ENCODE measurements at places on chromosomes 7 and 10.

DNA sequence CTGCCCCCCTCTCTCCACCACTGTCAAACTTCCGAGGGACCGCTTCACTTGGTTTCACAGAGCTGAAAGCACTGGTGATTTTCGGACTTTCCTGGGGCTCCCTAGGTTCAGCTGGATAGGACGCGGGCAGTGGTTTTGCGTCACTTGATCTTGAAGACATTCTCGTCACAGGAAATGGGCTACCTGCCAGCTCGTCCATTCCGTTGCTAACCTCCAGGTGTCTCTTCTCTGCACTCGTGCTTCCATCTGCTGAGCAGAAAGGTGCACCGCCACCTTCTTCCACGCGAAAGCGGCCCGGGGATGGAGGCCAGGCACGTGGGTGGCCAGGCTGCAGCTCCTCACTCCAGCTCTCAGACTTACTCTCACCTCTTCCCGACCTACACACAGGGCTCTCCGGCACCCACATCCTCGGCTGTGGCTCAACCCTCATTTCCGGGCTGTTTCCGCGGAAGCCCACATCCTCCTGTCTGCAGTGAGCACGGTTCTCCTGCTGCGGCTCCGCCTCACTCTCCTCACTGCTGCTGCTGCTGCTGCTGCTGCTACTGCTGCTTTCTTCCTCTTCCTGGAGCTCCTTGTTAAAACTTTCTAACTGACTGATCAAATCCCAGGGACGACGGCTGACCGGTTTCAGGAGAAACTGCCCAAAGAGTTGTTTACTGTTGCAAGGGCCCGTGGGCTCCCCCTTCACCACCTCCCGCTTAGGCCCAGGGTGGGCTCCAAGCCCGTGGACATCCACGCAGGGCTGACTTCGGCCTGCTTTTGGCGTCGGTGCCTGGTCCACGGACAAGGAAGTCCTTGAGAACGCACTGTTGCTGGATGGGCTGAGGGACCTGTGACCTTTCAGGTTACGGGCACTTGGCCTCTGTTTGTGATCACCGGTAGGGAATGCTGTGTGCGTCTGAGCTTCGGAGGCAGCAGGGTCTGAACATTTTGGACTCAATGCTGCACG, 32.1 kb downstream of the JCAD start:
- DNase-seq: no peak

- DNase-seq: peak; percentile 51
Measured at GRCh38 chr7:80859272-80859970, 59.4 kb downstream of the SEMA3C start.

DNA sequence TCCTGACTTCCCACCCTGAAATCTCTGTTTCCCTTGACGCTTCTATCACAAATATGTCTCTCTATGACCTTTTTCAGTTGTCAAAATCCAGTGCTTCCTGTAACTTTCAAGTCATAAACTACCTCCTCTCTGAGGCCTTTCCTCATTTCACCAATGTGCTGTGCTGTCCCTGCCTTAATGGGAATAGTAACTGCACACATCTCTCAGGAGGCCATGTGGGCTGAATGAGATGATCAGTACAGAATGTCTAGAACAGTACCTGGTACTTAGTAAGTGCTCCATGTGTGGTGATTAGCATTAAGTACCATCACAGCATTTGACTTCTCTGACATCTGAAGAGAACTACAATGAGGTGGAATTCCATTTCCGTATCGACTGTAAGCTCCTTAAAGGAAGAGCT, 588.5 kb downstream of the KCNMA1 start:
- no peak for DNase-seq

DNA sequence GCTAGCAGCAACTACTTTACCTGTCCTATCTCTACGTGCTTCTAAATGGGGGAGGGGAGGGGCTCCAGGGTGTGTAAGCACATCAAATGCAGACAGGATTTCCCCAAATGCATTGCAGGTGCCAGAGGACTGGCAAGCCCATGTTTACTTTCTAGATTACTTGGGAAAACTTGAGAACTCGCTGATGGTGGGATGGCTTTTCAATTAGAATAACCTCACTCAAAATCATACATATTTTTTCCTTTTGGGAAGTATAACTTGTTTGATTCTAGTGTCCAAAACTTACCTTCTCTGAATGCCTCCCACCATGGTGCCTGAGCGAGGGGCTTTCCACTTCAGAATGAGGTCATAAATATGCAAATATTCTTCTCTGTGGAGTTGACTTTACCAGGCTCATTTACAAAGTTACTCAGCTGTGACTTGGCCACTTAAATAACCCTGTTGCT, 191.3 kb upstream of the RHOBTB1 start:
- no peak for DNase-seq

GRCh38 chr10:32982293-32982709, 24.3 kb upstream of the ITGB1 start:
- DNase-seq: peak; percentile 92

DNA sequence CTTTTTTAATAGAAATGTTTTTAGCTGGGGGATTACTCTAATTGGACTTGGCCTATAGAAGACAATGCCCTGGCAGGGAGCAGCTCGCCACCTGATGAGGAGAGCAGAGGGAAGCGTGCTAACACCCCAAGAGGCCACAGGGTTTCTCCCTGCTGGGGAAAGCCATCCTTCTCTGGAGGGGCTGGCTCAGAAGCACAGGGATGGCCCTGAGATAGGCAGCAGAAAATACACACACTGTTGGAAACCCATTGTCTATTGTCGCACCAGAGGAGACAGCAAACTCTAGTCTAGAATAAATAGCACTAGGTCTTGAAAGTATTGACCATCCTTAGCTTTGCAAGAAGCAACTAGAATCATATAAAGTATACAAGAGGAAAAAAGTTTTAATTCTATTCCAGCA, 5.4 kb downstream of the COBL start:
- DNase-seq: no peak

GRCh38 chr7:53596230-53596629, 560.8 kb downstream of the POM121L12 start:
- DNase-seq: peak; percentile 1

- DNase-seq: no peak
Measured at GRCh38 chr10:91977491-91977890, 53.9 kb downstream of the BTAF1 start.

DNA sequence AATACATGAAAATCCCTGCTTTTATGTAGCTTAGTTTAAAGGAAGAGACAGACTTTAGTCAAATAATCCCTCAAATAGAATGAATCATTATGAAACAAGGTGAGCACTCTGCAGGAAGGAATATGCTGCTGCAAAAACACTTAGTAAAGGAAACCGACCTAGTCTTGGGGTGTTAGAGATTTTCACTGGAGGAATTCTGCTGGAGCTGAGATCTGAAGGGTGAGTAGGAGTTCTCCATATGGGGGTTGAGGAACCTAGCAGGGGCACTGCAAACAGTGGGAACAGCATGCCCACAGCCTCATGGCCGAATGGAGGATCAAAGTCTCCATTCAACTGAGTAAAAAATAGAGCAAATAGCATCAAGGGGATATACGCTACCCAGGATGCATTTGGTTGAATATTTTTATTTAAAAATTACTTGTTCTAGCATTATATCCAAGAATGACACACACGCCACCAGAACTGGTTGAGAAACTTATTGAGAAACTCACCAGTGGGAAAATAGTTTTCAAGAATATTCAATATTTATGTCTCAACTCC, 3.5 kb downstream of the ITIH2 start:
- no peak for DNase-seq

DNA sequence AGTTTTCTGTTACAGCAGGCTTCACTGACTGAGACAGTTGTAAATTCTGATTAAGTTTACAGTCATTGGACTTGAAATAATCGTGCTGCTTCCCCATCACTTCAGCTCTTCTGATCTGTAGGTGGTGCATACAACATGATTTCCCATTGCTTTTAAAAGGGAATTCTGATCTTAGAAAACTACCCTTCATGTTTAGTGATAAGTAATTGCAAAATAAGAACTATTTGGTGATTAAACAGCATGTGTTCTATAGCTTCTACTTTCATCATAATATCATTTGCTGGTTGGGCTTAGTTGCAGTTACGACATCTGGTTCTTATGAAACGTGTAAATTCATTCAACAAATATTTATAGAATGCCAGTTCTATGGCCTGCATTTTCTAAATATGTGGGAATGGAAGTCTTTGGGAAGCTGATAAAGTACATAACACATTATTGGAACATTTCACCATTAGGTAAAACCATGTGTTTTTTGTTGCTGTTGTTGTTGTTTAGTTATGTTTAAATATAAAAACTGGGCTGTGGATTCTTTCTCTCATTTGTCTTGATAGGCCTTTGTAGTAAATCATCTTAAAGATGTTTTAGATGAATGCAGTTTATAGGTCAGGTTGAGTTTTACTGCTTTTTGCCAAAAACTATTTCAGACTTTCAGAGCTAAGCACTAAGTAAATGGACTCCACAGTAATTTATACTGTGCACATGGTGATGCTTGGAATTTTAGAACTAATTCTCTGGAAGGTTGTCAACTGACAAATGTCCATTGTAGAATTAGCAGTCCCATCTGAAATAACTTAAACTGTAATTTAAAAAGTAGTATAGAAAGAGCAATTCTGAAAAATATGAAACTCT, 13.1 kb downstream of the GNAI1 start:
- peak; percentile 91 for DNase-seq

DNA sequence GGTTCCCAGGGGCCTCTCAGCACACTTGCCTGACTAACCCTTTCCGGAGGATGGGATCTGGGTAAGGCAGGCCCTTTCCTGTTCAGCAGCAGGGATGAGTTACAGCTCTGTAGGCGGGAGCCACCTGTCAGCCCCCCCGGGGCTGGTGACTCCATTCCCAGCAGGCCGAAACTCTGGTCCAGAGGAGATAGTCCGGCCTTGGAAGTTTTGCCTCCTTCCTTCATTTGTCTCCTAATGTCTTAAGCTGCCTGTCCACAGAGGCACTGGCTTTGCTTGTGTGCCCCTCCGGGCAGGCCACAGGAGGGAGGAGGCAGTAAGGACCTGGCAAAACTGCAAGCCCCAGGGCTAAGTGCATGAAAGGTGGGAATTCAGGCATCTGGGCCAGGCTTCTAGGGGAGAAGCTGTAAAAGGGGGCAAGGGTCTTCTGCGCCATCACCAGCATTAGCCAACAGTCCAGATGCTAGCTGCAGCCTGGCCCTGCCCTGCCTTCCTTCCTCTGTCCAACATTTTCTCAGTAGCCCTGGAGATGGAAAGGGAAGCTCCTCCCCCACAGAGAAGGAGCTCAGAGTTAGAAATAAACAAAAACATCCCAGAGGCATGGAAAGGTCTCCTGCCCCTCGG, 1.2 kb downstream of the ADIRF start:
- no peak for DNase-seq

- peak; percentile 92 for DNase-seq
Measured at GRCh38 chr10:110006358-110007160, 1.2 kb upstream of the ADD3 start.

GRCh38 chr10:125264757-125265578, 104.6 kb upstream of the CTBP2 start:
- DNase-seq: no peak

- no peak for DNase-seq
Measured at GRCh38 chr10:59358576-59358975, 3.8 kb downstream of the FAM13C start.

GRCh38 chr10:133400624-133401424, 6.9 kb downstream of the MTG1 start:
- no peak for DNase-seq

GRCh38 chr10:109062371-109062770, 860.9 kb downstream of the XPNPEP1 start:
- DNase-seq: peak; percentile 1

DNA sequence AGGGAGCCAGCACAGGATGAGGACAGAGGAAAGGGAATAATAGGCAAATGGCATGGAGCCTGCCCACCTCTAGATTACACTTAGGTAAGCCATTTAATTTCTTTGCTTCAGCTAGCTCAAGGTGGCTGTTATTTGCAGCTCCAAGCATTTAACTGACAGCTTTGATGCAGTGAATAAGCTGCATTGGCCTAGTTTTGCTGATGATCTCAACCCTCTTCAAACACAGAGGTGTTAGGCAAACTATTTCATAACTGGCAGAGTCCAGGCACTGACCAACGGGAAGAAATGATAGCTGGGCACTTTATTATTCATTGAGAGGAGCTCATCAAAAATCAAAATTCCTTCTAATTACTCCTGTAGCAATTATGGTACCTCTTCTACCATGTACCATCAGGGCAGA, 317.4 kb downstream of the BMPER start:
- DNase-seq: no peak

- no peak for DNase-seq
Measured at GRCh38 chr7:91660734-91661356, 219.7 kb downstream of the MTERF1 start.

- no peak for DNase-seq
Measured at GRCh38 chr7:47624689-47625088, 42.8 kb upstream of the TNS3 start.

GRCh38 chr7:104264285-104264684, 56.5 kb upstream of the ORC5 start:
- DNase-seq: peak; percentile 13

DNA sequence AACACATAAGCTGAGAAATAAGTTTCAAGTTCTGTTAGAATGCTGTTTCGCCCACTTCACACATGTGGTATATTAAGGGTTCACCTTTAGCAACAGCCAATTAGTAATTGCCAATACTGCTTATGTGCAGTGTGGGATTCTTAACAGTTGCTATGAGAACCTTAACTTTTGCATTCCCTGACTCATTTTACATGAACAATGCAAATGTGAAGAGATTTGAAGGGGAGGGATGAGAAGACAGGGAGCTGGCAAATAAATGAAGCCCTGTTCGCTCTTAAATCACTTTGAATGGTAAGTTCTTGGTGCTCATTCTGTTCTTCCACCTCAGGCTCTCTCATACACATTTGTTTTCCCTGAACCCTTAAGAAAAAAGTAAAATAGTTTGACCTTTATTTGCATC, 82.3 kb downstream of the LRRC4 start:
- no peak for DNase-seq

DNA sequence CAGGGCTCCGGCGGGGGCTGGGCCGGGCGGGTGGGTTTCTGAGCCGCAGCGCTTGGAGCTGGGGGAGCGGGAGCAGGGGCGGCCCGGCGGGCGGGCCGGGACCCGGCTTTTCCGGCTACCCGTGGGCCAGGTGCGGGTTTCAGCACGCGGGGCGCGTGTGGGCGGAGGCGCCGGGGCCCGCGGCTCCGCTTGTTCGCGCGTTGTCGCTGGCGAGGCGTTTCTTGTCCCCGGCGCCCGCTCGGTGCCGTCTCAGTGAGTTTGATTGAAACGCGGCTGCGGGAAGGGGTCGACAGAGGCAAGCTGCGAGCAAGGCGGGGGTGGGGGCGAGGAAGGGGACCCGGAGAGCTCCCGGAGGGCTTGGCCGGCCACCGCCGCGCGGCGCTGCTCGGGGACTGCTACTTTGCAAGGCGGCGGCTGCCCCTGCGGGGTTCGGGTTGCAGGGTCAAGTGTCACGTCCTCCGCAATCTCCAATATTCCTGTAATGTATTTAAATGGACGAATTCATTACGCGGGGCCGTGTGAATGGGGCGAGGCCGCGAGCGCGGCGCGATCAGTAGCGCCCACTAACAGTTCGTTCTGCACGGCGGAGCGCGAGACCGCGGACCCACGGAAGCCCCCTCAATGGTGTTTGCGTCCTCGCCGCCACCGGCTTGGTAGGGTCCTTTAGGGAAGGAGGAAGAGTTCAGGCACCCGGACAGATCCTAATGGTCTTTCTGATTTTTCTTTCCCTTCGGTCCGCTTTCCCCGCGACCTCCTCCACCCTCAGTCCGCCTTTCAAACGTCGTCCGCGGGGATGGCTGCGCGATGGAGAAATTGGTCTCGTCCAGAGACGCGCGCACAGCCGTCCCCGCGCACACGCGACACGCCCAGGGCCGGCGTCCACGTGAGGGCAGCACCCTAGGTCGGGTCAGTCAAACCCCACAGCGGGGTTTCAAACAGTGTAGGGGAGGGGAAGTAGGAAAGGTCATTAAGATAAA, 76.9 kb downstream of the INSIG1 start:
- no peak for DNase-seq
